Endodermal cell (in vitro differentiated cells): ENCODE measurements at places on chromosomes 2 and 18. TPM values are rescaled to one million over a fixed set of nuclear protein-coding genes. Genes with fewer than 3 reads are reported as not detected.
A peak's percentile ranks its signal among the peaks of the same experiment; 100 is the strongest.

Gene GPR155
- 0.22 to 4.5 TPM (median 0.40 TPM) in 3 replicates for total RNA-seq

Gene GALNT14
- 1.4 and 2.1 TPM in 2 replicates for total RNA-seq

Gene PSMA8
- total RNA-seq: not detected in 3 replicates

Gene NPPC
- 4.2 TPM in 1 of 3 replicates, not detected in the others for total RNA-seq

Gene ERCC3
- total RNA-seq: 42.8 to 72.6 TPM (median 72.3 TPM) in 3 replicates

Gene SLC5A7
- not detected in 3 replicates for total RNA-seq

Gene DES
- 0.88 to 3.8 TPM (median 3.5 TPM) in 3 replicates for total RNA-seq

Gene GAD1
- total RNA-seq: 10.5 to 17.6 TPM (median 12.8 TPM) in 3 replicates

Gene HOXD4
- not detected in 3 replicates for total RNA-seq

Gene ARHGAP25
- 0.63 to 1.9 TPM (median 0.82 TPM) in 3 replicates for total RNA-seq

Gene NAT8
- not detected in 3 replicates for total RNA-seq

DNA sequence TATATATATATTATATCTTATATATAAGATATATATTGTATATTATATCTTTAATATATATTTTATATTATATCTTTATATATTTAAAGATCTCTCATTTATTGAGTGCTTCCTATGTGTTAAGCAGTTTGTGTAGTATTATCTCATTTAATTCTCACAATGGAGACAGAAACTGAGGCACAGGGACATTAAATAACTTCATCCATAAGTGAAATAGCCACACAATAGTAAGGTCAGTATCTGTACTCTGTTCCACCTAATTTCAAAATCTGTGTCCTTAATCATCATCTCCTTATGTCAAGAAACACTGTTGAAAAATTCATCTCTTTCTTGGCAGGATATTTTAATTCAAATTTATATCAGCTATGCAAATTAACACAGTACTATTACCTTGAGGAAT lies 52.8 kb upstream of the CD302 start:
- DNase-seq: no peak

GRCh38 chr18:69518989-69519388 lies 118.3 kb downstream of the DOK6 start:
- no peak for DNase-seq

- DNase-seq: peak; percentile 97
These were observed at the start of gene VSNL1 for GRCh38 chr2:17540093-17540812. TSS of gene VSNL1 (plus strand) at chr2:17540696. CDS start at chr2:17592075, 51,379 bp downstream.

GRCh38 chr2:65499216-65499615 lies 66.8 kb upstream of the SPRED2 start:
- no peak for DNase-seq

GRCh38 chr2:113034016-113034415 lies 18.7 kb downstream of the IL36B start:
- no peak for DNase-seq

DNA sequence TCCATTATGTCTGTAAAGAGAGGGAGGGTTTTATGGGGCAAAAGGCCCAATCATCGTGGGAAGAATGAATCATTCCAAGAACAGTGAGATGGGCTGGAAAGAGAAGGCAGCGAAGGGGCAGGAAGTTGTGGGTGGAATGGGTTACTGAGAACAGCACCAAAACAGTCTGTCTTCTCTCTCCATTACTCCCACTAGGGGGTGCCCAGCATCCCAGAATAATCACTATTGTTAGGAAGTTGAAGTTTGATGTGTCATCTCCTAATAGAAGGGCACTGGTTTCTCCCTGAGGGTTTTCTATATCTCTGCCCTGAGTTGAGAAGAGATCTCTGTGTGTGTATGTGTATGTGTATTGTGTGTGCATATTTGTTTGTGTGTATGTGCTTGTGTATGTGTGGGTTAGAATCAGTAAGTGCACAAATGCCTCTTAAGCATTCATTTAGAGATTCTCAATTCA lies 76.6 kb upstream of the MAP4K3 start:
- DNase-seq: peak; percentile 82

DNA sequence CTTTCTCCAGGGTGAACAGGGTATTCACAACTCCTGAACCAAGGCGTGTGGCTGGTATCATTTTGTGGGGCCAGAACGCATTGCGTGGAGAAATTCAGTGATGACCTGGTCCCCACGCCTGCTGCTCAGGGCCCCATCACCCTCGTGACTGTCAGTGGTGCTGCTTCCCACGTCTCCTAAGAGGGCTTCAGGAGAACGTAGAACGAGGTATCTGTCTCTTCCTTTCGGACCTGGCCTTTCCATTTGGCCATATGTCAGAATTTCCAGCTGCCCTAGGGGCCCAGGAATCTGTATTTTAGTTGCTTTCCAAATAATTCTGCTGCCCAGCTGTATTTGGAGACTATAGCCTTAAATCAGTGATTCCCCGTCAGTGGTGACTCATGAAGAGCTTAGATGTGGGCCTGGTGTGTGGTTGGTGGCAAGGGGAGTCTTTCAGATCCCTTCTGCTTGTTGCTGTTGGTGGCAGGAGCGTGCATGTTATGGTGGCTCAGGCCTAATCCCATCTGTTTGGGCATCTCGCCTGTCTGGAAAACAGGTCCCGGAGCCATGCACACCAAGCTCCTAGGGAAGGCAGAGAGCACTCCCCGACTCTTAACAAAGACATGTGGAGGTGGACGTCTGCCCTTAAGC lies 56.4 kb downstream of the NPAS2 start:
- peak; percentile 33 for DNase-seq

DNA sequence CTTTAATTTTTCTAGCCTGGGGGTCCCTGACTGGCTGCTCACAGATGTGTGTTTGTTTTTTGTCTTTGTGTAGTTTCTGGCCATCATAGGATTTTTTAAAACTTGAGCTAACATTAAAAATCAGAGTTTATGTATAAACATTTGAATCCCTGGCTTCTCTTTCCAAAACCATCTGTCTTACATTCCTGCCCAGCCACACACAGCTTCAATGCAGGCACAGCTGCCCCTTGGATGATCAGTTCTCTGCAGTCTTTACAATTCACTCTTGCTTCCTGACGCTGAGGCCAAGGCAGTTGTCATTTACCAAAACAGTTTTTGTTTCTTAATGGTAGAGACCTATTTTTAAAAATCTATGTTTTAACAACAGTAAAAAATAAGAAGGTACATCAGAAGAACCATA lies 169.2 kb upstream of the LRRTM1 start:
- no peak for DNase-seq

GRCh38 chr2:27092696-27093429 lies 6.3 kb downstream of the KHK start:
- no peak for DNase-seq

DNA sequence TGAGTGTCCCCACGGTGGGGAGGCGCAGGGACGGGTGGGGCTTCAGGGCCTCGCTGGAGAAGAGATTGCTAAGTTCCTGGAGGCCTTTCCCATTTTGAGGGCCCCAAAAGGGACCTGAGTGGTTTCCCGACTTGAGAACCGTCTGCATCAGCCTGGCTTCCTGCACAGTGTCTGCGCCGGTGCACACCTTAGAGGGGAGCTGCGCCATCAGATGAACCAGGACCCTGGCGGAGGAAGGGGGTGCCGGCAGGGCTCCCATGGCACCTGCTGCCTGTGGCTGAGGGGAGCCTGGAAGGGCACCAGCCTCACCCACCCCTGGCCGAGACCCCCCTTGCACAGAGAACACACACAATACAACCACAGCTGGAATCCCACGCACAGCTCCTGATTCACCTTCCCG lies 465.1 kb upstream of the MYT1L start:
- peak; percentile 21 for DNase-seq

GRCh38 chr2:119464981-119465380 lies 33.3 kb downstream of the TMEM37 start:
- no peak for DNase-seq

DNA sequence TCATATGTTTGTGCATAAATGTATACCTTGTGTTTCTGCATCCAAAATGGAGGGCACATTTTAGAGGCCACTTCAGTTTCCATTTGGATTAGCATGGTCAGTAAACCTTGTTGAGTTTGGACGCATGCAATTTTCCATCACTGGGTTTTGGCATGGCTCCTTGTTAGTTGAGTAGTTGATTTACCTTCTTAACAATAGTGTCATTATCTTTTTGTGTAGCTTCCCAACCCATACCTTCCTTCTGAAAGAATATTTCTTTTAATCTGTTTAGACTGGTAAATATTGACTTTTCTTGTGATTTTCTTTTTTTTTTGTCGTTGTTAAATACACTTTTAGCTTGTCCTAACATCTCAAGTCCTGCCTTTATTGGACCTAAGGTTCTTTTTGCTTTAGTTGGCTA lies 15.5 kb downstream of the RPIA start:
- no peak for DNase-seq

GRCh38 chr2:128259585-128259984 lies 59.1 kb downstream of the HS6ST1 start:
- DNase-seq: peak; percentile 43

GRCh38 chr18:37389684-37390368 lies 175.8 kb downstream of the CELF4 start:
- DNase-seq: no peak

DNA sequence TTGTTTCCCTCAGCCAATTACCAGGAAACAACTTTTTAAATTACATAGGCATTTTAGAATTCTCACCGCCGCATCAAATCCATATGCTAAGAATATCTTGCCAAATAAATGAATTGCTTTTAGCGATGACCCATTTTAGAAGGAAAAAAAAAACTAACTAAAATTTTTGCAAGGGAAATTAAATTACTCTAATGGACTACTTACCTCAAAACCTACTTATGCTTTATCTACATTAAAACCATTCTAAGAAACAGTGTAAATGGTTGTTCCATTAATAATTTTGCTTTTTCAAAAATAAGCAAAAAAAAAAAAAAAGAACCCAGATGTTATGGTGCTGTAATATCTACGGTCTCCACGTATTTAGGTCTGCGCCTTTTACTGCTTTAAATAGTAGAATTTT lies 73.5 kb upstream of the CCDC150 start:
- no peak for DNase-seq

GRCh38 chr2:239502430-239503186 lies 101.8 kb upstream of the HDAC4 start:
- no peak for DNase-seq
